T-helper 2 cell (primary cell): ENCODE measurements at places on chromosomes 2 and 18.

GRCh38 chr18:1965016-1965415, 606.3 kb downstream of the METTL4 start:
- no peak for DNase-seq

DNA sequence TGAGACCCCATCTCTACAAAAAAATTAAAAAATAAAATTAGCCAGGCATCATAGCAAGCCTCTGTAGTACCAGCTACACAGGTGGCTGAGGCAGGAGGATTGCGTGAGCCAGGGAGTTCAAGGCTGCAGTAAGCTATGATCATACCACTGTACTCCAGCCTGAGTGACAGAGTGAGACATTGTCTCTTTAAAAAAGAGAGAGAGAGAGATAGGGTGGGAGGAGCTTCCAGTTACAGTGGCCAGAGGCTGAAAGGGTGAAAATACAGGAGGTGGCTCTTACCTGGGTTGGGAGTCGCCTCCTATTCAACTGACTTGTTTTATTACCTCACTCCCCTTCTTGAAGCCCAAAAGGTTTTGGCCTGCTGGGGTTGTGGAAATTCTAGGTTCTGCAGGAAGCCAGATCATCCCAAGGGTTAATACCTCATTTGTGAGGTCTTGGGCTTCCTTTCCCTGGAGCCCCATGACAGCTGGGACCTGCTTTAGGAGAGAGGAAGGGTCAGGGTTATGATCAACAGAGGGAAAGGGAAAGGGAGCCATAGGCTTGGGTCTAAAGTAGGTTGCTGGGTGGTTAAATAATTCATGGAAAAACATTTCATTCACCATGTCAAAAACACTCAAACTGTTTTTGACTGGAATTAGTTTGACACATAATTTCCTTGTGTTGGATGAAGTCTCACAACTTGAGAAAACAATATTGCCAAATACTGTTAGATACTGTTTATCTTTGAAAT, 17.4 kb downstream of the DYNC2LI1 start:
- DNase-seq = no peak

DNA sequence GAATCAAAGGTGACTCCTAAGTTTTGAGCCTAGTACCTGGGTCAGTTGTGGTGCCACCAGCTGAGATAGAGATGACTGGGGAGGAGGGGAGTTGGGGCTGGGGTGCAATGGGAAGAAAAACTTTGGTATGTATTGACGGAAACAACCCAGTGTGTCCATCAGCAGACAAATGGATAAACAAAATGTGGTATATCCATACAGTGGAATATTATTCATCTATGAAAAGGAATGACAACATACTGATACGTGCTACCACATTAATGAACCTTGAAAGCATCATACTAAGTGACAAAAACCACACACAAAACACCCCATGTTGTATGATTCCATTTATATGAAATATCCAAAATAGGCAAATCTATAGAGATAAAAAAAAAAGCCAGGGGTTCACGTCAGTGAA, 41.1 kb upstream of the GPR155 start:
- DNase-seq = no peak

DNA sequence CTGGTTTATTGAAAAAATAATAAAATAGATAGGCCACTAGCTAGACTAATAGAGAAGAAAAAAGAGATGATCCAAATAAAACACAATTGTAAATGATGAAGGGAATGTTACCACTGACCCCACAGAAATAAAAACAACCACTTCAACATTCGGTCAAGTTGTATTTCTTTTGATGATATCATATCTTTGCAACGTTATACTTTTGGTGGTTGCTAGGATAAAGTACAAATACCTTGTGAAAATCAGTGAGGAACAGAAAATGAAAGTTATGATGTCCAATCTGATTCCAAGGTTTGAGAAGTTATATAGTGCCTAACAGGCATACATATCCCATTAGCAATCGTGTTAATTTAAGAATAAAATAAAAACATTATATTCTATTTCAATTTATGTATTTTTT, 6.6 kb upstream of the ASNSD1 start:
- no peak for DNase-seq

DNA sequence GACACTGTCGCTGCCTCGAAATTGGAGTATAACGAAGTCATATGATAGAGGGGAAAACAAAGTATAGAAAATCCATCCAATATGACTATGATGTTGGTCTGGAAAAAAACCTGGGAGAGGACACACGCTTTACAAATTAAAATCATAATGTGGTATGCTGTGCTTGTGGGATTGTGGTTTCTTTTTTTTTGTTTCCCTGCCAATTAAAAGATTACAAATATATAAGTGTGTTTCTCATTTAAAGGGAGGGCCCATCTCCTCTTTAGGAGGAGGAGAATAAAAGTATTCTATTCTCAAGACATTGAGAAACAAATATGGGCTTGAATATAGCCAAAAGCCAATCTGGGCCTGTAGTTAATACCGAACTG, 86.6 kb downstream of the EPHA4 start:
- no peak for DNase-seq

DNA sequence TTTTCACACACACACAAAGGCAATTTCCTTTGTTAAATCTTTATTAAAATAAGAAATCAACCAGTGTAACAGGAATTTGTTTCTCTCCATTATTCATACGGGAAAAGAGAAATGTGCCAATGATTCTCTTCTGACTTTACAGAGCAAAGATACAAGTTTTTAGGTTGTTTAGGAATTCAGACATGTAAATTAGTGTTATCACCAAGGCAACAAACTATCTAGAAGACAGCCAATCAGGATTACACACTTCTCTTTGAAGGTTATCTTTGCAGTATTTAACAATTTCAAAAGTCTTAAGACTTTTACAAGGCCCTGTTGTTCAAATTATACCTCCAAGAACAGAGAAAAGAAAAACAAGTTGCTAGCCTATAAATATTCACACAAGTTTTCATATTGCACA, 14.5 kb downstream of the CD302 start:
- DNase-seq = no peak
